ENCODE measurements at places on chromosomes 2 and 18.

DNA sequence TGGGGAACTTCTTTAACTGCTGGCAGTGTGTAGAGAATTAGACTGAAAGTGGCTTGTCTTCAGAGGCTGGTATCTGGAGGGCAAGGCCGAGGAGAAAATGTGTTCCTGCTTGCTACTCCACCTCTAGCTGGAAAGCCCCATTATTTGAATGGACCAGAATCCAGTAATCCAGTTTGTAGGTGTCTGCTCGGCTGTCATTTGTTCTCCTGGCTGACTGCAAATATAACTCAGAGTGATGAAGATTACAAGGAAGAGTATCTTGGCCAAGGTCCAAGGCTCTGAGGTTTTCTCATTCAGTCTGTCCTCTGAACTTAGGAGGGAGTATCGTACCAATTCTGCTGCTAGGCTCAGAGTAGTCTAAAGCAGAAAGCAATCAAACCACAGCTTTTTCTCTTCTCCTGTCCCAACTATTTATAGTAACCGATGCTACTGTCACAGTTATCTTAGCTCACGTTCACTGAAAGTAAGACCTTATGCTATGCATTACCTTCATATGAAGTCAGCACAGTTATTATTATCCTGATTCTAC, 228.6 kb downstream of the SETBP1 start:
- no peak for DNase-seq

DNA sequence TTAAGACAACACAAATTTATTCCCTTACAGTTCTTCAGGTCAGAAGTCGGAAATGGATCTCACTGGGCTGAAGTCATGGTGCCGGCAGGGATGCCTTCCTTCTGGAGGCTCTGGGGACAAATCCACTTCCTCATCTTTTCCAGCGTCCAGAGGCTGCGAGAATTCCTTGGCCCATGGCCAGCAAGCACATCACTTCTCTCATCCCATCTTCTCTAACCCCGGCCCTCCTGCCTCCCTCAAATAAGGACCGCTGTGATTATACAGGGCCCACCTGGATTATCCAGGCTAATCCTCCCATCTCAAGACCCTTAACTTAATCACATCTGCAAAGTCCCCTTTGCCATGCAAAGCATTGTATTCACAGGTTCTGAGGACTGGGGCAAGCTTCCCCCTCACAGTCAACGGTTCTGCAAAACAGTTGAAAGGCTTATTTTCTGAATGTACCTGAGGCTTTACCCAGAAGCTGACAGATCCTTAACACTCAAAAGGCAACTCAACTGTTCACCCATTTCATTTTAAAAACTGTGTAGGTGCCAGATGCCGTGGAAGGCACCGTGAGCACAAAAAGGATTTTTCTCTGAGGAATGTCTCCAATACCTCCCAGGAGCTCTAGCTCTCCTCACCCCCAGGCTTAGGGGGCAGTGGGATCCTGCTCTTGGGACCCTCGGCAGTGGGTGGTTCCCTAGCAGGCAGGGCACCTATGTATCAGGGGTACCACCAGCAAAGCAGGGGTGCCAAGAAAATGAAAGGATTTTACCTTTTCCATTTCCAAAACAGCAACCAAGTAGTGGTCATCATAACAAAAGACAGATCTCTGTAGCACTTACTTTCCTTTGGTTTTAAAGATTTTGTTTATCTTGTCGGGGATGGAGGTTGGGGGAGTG, 84.0 kb downstream of the KCTD1 start:
- DNase-seq, result no peak

- no peak for DNase-seq
Observed at GRCh38 chr2:1234731-1235308, 178.4 kb upstream of the TPO start.

GRCh38 chr2:45344502-45344901, 266.6 kb downstream of the SRBD1 start:
- DNase-seq, result no peak

GRCh38 chr2:85112906-85113625, 20.1 kb upstream of the TCF7L1 start:
- DNase-seq, result no peak

Data from activated CD4-positive, alpha-beta T cell treated with anti-CD3 and anti-CD28 coated beads, Interleukin-2, amount 10 ng/mL, durations not matched to agents 7 days and 5 days (primary cell).